ENCODE measurements at places on chromosomes 4 and X. TPM values are rescaled to one million over a fixed set of nuclear protein-coding genes. Genes with fewer than 3 reads are reported as not detected.

Gene PPBP
- total RNA-seq: not detected

Gene KCNE5
- not detected for total RNA-seq

- DNase-seq: no peak
Measured at GRCh38 chrX:128460835-128461234, 408.6 kb upstream of the ACTRT1 start.

- no peak for DNase-seq
Measured at GRCh38 chrX:112247714-112248113, 165.1 kb upstream of the TRPC5 start.

GRCh38 chrX:153405426-153405825, 4.3 kb upstream of the PNMA6E start:
- no peak for DNase-seq

All from OCI-LY7 (cell line).